ENCODE measurements at places on chromosomes 7 and 10.

DNA sequence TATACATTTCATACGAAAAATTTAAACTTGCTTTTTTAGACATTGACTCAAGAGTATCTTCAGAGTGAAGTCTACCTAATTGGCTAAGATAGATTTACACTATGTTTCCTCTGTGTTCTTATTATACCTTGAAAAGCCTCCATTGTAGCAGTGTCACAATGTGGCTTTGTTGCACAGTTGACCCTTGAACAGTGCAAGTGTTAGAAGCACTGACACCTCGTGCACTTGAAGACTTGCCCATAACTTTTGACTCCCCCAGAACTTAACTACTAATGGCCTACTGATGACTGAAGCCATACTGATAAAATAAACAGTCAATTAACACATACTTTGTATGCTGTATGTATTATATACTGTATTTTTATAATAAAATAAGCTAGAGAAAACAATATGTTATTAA, 84.3 kb downstream of the CPED1 start:
- DNase-seq: no peak

- no peak for DNase-seq
Measured at GRCh38 chr10:90885176-90885575, 13.4 kb downstream of the RPP30 start.

DNA sequence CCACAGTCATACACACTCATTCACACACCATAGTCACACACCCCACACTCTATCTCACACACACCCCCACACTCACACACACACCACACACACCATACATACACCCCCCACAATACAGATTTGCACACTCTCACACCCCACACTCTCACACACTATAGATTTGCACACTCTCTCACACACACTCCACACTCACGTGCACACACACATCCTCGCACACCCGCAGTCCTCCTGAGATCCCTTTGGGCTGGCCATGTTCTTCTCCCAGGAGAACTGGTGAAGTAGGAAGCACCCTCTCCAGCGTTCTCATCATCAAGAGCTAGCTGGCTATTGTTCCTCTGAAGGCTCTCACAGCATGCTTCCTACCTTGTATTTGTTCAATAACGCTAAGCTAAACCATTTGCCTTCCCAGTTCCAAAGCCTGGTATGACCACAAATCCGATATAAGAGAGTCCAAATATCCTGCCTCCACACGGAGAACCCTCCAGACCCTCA, 86.2 kb downstream of the HECW1 start:
- DNase-seq: no peak

GRCh38 chr7:73585196-73585595, 6.8 kb upstream of the TBL2 start:
- DNase-seq: no peak

DNA sequence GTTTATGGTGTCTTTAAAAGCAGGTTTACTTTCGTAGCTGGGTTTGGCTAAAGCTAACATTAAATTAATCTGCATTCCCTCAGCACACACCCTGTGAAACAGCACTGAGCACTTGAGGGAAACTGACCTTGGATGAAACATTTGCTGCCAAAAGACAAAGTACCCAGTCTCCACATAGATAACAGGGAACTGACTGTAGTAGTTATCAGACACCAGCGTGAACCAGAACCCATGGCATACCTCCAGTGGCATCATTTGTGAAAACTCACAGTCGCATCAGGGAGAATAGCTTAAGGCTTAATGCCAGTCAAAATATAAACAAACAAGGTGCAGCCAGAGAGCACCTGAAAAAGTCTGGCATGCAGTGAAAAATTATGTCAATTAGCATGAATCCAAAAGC, 357.8 kb upstream of the C7orf33 start:
- DNase-seq: no peak

DNA sequence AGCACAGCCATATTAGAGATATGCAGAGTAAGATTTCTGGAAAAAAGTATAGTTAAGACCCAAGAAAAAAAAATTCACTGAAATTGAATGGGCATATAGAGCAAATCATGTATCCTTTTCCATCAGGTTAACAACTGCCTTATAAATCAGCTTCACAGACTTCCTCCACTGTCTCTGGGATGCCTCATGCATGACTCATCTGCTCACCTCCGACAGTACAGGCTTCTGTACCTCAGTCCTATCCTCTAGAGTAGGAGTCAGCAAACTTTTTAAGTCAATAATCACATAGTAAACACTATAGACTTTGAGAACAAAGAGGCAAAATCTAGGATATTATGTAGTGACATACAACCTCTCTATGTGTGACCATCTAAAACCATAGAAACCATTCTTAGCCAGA, 211.6 kb upstream of the SP8 start:
- DNase-seq: no peak

DNA sequence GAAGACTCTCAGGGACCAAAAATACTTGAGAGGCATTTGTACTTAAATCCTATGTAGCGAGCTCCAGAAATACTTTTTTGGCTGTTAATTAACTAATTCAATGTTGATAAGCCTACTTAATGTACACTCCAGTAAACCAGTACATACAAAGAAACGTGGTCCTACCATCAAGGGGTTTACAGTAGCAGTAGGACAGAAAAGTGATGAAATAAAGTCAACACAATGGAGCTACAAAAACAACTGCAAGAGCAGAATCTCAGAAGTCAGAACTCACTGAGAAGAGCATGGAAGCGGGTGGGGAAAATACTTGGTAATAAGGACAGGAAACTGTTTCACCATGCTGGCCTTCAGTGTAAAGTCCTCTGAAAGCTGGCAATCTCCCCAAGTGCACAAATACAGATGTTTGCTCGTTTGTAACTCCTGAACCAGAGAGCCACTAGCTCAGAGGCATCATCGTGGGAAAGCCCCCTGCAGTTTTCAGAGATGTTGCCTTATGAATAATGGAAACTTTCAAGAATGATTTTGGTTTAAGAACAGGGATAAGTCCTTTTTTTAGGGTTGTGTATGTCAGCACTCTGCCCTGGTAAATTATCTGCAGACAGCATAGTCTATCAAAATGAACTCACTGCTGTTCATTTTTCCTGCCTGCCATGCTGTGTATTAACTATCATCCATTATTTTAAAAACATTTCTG, 233.2 kb downstream of the SORCS1 start:
- no peak for DNase-seq

DNA sequence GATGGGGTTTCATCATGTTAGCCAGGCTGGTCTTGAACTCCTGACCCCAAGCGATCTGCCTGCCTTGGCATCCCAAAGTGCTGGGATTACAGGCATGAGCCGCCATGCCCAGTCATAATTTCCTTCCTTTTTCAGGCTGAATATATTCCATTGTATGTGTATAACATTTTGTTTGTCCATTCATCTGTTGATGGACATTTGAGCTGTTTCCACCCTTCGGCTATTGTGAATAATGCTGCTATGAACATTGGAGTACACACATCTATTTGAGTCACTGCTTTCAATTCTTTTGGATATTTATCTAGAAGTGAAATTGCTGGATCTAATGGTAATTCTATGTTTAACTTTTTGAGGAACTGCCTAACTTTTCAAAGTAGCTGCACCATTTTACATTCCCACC, 34.6 kb downstream of the TLX1 start:
- DNase-seq: no peak

DNA sequence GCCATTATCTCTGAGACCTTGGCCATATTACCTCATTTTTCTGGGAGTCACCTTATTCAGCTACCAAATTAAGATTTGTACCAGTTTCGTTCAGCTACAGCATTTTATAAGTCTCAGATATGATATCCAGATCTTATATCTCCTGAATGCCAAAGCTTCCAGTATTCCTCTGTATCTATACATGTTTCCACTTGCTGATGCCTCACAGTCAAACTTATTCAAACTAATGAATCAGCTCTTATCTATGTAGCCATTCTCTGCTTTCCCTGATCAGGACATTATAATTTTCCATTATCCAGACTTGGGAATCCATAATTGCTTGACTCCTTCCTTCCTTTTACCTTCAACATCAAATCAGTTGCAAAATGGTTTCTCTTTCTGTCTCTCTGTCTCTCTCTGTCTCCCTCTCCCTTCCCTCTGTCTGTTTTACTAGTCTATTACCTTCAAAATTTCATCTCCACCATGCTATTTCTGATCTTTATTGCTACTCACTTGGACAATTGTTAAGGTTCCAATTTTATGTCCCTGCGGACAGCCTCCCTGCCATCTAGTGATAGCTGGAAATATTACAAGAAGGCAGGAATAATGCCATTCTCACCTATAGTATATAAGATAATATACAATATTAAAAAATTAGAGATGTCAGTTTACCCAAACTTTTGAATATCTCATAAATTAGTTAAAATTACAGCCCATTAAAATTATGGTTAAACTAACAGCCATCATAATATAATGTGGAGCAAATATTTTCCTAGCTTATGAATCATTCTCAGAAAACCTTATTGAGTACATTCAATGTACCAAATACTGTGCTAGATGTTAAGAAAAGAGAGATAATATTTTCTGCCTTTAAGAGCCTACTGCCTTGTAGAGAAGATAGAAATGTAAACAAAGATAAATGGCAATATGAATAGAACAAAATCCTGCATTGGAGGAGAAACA, 89.8 kb downstream of the PCLO start:
- no peak for DNase-seq

- DNase-seq: no peak
Measured at GRCh38 chr10:5860066-5860465, 29.6 kb downstream of the ANKRD16 start.

- DNase-seq: no peak
Measured at GRCh38 chr10:105017691-105018090, 376.6 kb downstream of the SORCS3 start.

GRCh38 chr7:135247746-135248471, 14.3 kb downstream of the STRA8 start:
- no peak for DNase-seq

GRCh38 chr7:121916211-121916610, 43.2 kb downstream of the PTPRZ1 start:
- DNase-seq: no peak

- DNase-seq: no peak
Measured at GRCh38 chr10:6581778-6582228, 1.7 kb upstream of the PRKCQ start.

- no peak for DNase-seq
Measured at GRCh38 chr10:132929953-132930548, 12.3 kb downstream of the CFAP46 start.

GRCh38 chr7:43942997-43943396, 16.8 kb downstream of the UBE2D4 start:
- DNase-seq: no peak

- DNase-seq: no peak
Measured at GRCh38 chr7:103240806-103241205, 56.4 kb upstream of the PMPCB start.

DNA sequence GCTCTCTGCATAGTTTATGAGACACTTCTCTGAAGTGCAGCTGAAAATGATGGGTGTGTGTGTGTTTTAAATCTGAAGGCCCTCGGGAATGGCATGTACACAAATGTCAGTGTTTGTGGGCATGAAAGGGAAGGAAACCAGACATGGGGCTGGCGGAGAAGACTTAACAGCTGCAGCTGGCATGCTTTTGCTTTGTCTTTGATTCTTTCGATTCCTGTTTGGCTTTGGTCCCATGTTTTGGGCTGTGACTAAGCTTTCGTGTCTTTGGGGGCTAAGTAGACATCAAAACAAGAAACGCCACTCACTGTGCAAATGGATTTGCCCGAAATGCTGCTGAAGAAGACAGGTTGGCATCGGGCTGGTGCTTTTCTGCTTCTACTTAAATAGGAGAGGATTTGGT, 179.3 kb downstream of the PFKFB3 start:
- DNase-seq: no peak

- DNase-seq: no peak
Measured at GRCh38 chr10:54904833-54905232, 103.8 kb upstream of the PCDH15 start.

DNA sequence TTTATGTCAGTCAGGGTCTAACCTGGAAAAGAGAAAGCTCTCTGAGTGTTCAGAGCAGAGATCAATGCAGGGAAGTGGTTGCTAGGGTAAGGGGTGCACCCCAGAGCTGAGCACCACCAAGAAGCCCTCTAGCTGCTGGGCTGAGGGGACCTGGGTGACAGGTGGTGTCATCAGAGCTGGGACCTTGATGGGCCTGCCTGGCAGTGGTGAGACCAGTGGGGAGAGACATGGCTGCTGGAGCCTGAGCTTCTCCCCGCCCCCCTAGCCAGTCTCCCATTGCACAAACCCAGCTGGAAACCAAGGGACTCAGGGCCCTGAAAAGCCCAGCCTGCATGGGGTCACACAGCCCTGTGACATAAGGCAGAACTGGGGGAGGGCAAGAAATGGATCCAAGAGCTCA, 49.1 kb upstream of the OSBPL3 start:
- DNase-seq: no peak

DNA sequence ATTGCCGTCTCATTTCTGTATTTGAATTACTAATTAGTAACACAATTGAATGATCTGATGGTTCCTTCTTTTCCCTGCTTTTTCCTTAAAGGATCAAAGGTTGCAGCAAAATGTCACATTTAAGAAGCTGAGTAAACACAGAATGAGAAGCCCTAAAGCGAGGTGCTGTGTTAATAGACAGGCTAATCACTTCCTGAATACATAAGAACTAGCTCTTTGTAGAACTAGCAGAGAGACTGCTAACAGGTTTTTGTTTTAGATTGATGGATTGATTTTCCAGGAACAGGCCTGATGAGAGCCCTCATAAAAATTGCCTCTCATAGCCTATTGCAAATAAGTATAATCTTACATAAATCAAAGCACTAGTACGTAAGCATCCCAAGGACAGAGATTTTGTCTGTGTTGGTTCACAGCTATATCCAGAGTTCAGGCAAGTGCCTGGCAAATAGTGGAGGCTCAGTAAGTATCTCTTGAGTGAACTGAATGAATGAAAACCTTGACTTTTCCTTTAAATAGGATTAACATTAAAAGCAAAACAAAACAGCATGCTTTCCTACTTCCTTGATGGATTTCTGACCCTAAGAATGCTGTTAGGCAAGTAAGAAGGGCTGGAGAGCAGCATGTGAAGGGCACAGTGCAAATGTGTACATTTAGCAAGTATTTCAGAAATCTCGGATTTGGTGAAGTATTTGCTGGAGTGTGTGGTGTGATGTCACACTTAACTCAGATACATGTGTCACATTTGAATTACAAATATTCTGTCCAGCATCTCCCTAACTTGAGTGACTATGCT, 3.3 kb downstream of the TMEM229A start:
- DNase-seq: no peak

DNA sequence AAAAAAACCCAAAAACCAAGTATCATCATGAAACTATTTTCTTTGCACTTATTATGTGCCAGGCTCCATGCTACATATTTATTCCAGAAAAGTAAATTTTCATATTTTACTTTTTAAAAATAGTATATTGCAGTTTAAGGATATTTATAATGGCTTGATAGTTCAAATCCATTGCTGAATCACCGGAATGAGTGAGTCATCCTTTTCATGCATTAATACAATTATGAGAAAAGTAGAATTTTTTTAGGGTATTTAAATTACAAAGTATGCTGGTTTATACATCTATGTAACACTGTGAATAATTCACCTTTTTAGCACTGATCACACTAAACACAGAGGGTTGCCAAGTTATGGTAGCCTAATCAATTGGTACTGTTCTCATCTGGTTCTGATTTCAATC, 54.3 kb downstream of the SLC16A9 start:
- no peak for DNase-seq

DNA sequence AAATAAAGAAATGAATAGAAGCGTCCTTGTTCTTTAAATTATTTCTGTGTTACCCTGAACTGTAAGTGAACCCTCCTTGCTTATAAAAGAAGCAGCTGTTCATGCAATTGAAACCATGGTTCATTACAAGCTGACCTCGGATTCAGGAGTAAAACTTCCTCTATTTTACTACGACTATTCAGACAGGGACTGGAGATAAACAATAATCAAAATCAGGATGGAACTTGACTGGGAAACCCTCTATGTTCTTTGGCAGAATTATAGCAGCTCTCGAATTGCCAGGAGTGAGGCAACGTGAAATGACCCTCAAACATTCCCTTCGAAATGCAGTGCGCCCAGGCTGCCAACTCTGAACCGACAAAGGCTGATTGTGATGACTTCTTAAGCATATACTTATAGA, 172.1 kb downstream of the CYP26A1 start:
- no peak for DNase-seq

All from psoas muscle (tissue), 8 donors.